Vagina (tissue), 2 donors: ENCODE measurements at places on chromosomes 11 and 22. TPM values are rescaled to one million over a fixed set of nuclear protein-coding genes. Genes with fewer than 3 reads are reported as not detected.
A peak's percentile ranks its signal among the peaks of the same experiment; 100 is the strongest.

- no peak for DNase-seq
- no peaks in the 10 kb centered on the region for H3K36me3 ChIP-seq
- peak overlapping the region; percentile 80 for H3K27ac ChIP-seq
- peaks cover 29% of the 10 kb centered on the region for H3K4me1 ChIP-seq
Measured at GRCh38 chr11:1557904-1558774, 13.9 kb downstream of the DUSP8 start.

- no peaks in the 10 kb centered on the region for H3K27me3 ChIP-seq
- H3K4me3 ChIP-seq = no peak overlapping the region
- DNase-seq = no peak
Measured at GRCh38 chr22:41816241-41816640, 15.8 kb downstream of the CCDC134 start.

- H3K27me3 ChIP-seq = no peaks in the 10 kb centered on the region
- no peak overlapping the region for H3K4me3 ChIP-seq
- no peaks in the 10 kb centered on the region for H3K36me3 ChIP-seq
Measured at GRCh38 chr22:21051831-21052400, 6.2 kb downstream of the LRRC74B start.

DNA sequence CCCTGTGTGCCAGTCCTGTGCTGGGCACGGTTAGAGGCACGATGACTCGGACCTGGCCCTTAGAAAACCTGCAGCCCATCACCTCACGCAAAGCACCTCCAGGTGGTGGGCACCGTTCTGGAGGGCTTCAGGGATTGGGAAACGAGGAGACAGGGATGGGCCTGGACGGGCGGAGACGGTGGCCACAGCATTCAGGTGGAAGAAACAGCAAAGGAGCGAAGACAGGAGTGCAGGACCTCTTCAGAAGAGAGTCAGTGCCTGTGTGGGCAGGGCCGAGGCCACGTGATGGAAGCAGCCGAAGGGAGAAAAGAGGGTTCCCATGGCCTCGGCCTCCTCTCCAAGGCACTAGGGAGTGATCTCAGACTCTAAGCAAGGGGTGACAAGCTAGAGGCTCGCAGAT, 8.1 kb upstream of the SLC22A12 start:
- H3K4me1 ChIP-seq = no peaks in the 10 kb centered on the region
- no peak overlapping the region for H3K4me3 ChIP-seq
- no peaks in the 10 kb centered on the region for H3K27me3 ChIP-seq
- no peak overlapping the region for H3K27ac ChIP-seq

DNA sequence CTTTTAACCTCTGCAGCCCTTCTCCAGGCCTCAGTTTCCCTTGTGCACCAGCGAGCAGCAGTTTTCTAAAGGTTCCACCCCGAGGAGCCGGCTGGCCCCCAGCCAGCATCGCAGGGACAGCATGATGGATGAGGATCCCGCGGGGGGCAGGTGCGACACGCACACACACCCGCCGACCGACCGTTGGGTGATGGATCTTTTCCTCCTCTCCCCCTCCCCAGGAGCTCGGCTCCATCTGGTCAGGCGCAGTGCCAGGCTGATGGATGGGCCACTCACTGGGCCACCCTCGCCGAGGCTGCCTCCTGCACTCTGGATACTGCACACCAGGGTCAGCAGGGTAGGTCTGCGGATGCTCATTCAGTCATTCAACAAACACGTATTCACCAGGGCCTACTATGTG, 12.8 kb upstream of the CABP7 start:
- no peak for DNase-seq
- H3K4me1 ChIP-seq = peaks cover 8% of the 10 kb centered on the region
- H3K27me3 ChIP-seq = no peaks in the 10 kb centered on the region
- no peak overlapping the region for H3K27ac ChIP-seq
- no peaks in the 10 kb centered on the region for H3K36me3 ChIP-seq
- no peak overlapping the region for H3K4me3 ChIP-seq

DNA sequence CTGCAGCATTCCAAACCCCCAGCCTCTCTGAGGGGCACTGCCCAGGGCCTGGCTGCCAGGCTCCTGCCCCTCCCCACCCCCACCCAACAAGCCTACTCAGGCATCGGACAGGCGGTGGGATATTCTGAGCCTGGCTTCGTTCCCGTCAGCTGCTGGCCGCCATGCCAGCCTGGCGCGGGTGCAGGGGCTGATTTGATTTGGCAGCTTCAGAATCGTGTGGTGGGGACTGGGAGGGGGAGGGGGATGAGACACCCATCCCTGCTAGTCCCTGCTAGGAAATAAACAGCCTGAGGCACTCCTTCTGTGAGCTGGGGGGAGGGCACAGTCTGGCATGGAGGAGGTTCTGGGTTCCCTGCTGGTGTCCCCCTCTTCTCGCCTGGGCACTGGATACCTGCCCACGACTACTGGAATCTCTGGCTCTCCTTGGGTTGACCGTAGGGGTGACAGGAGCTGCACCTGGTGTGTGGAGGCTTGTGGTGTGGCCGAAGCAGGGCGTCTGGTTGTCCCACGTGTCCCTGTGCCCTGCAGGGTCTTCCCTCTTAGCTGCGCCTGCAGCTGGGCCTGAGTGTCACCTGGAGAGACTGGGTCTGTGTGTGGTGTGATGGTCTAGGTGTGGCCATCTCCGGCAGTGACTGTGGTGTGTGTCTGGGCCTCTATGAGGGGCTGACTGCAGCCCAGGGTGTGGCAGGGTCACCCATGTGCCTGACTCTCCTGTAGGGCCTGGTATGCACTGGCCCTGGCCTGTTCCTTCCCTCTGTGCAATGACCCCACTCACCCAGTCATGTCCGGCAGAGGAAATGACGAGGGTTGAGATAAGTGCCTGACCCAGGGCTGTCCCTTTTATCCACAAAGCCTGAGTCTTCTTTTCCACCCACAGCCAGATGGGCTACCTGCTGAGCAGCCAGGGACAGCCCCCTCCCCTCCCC, 42.2 kb downstream of the PDE2A start:
- H3K27me3 ChIP-seq = no peaks in the 10 kb centered on the region
- H3K27ac ChIP-seq = peak overlapping the region; percentile 21
- H3K4me3 ChIP-seq = no peak overlapping the region
- peaks cover 10% of the 10 kb centered on the region for H3K4me1 ChIP-seq
- no peak for DNase-seq
- no peaks in the 10 kb centered on the region for H3K36me3 ChIP-seq

The OR5B12 gene
- total RNA-seq = not detected

- no peak for DNase-seq
- peaks cover 11% of the 10 kb centered on the region for H3K4me1 ChIP-seq
- H3K4me3 ChIP-seq = no peak overlapping the region
- H3K27ac ChIP-seq = no peak overlapping the region
- H3K36me3 ChIP-seq = no peaks in the 10 kb centered on the region
Measured at GRCh38 chr22:44646141-44646540, 55.9 kb upstream of the PRR5 start.

The CDHR5 gene
- total RNA-seq = not detected

- no peak overlapping the region for H3K4me3 ChIP-seq
- H3K4me1 ChIP-seq = no peaks in the 10 kb centered on the region
- DNase-seq = no peak
- no peaks in the 10 kb centered on the region for H3K27me3 ChIP-seq
- no peaks in the 10 kb centered on the region for H3K36me3 ChIP-seq
Measured at GRCh38 chr11:2579315-2580060, 120.3 kb downstream of the KCNQ1OT1 start.

- H3K27ac ChIP-seq = no peak overlapping the region
- no peaks in the 10 kb centered on the region for H3K4me1 ChIP-seq
- DNase-seq = no peak
- H3K36me3 ChIP-seq = no peaks in the 10 kb centered on the region
- H3K4me3 ChIP-seq = no peak overlapping the region
- H3K27me3 ChIP-seq = no peaks in the 10 kb centered on the region
Measured at GRCh38 chr11:70108250-70108649, 30.1 kb downstream of the ANO1 start.

The OR52E1 gene
- total RNA-seq = not detected

DNA sequence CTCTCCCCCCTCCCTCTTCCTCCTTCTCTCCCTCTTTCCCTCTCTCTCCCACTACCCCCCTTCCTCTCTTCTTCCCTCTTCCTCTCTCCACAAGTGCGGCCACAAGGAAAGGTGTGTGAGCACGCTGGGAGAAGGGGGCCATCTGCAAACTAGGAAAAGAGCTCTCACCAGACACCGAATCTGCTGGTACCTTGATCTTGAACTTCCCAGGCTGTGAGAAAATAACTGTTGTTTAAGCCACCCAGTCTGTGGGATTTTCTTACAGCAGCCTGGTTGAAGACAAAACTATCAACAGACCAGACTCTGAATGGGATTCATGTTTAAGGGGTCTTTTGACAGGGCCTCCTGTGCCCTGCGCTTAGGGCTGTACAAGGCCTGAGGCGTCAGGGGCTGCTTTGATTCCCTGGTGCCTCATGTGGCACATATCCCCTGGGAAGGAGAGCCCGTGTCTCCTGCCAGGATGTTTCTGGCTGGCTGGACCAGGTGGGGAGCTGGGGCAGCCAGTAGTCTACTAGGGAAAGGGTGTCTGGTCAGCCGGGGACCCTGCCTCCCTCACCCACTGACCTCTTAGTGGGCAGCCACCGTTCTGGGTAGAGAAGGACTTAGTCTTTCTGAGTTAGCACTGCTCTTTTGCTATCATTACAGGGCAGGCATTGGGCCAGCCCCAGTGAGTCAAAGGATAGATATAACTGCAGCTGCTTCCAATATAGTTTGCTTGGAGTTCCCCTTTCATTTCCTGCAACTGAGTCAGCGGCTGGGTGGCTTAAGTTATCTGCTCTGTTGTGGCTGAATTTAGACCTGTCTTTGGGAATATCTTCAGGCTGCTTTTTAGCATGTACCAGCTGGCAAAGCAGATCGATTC, 6.2 kb downstream of the PANX1 start:
- H3K4me3 ChIP-seq = peak overlapping the region; percentile 15
- H3K27me3 ChIP-seq = no peaks in the 10 kb centered on the region
- peak overlapping the region; percentile 76 for H3K27ac ChIP-seq
- peaks cover 68% of the 10 kb centered on the region for H3K4me1 ChIP-seq

DNA sequence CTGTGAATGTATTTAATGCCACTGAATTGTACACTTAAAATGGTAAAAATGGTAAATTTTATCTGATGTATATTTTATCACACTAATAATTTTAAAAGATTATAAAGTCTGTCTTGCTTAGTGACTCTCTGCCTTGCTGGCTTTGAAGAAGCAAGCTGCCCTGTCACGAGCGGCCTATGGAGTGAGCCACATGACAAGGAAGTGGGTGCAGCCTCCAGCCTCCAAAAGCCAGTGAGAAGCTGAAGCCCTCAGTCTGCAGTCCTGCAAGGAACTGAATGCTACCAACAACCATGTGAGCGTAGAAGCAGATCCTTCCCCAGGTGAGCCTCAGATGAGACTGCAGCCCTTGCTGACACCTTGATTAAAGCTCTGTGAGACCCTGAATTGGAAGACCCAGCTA, 20.0 kb downstream of the C11orf24 start:
- no peaks in the 10 kb centered on the region for H3K36me3 ChIP-seq
- H3K27ac ChIP-seq = no peak overlapping the region
- no peak for DNase-seq
- H3K27me3 ChIP-seq = no peaks in the 10 kb centered on the region

The IFTAP gene
- total RNA-seq = 13.0 TPM

The HDHD5 gene
- total RNA-seq = 30.0 TPM

GRCh38 chr11:2977113-2977512, 15.0 kb downstream of the NAP1L4 start:
- H3K4me3 ChIP-seq = no peak overlapping the region
- no peak for DNase-seq
- H3K27ac ChIP-seq = no peak overlapping the region
- H3K27me3 ChIP-seq = no peaks in the 10 kb centered on the region
- peaks cover 15% of the 10 kb centered on the region for H3K4me1 ChIP-seq
- peaks cover 4% of the 10 kb centered on the region for H3K36me3 ChIP-seq

The GP1BB gene
- 14.5 TPM for total RNA-seq

- H3K27me3 ChIP-seq = no peaks in the 10 kb centered on the region
- no peaks in the 10 kb centered on the region for H3K36me3 ChIP-seq
- no peaks in the 10 kb centered on the region for H3K4me1 ChIP-seq
- H3K27ac ChIP-seq = no peak overlapping the region
- H3K4me3 ChIP-seq = no peak overlapping the region
Measured at GRCh38 chr11:109936661-109937180, 156.5 kb upstream of the ZC3H12C start.

DNA sequence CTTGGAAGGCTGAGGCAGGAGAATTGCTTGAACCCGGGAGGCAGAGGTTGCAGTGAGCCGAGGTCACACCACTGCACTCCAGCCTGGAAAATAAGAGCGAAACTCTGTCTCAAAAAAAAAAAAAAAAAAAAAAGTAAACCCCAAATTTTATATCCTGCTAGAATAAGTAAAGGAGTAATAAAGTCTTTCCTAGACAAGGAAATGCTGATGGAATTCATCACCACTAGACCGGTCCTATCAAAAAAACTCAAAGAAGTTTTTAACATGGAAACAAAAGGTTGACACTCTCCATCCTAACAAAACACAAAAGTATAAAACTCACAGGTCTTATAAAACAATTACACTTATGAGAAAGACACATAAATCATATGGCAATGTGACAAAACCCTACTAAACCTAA, 213.9 kb downstream of the SBF2 start:
- no peaks in the 10 kb centered on the region for H3K27me3 ChIP-seq
- no peaks in the 10 kb centered on the region for H3K36me3 ChIP-seq
- DNase-seq = no peak
- no peaks in the 10 kb centered on the region for H3K4me1 ChIP-seq

DNA sequence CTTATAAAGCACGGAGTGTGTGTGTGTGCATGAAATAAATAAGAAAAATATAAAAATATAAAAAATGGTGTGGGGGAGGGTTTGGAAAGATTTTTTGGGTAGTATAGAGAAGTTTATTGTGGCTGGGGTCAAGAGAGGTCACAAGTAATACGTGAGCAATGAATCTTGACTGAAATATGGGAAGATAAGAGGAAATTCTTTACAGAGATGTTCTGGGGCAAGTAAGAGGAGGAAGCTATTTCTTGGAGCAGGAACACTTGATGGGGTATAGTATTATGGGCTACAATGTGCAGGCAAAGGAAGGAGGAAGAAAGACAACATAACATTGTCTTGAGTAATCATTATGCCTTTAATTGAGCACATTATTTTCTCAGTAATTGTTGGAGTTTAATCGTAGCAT, 2.1 kb downstream of the HBD start:
- H3K27ac ChIP-seq = no peak overlapping the region
- DNase-seq = no peak
- no peaks in the 10 kb centered on the region for H3K36me3 ChIP-seq
- no peaks in the 10 kb centered on the region for H3K27me3 ChIP-seq

DNA sequence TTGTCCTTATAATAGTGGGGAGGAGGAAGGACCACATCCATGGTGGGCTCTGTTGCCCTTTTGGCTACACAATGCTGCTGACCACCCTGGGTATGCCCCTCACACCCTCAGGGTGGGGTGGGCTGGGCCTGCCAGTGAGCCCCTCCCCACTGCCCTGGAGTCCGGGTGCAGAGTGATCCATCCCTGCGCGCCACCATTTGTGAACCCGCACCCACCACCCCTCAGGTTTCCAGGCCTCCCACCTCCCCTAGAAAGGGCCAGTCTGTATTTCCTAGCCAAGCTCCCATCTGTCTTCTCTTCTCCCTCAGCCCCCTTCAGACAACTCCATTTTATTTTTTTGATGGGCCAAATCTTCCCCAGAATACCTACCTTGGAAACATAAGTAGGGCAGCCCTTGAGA, 25.0 kb downstream of the MS4A10 start:
- no peaks in the 10 kb centered on the region for H3K4me1 ChIP-seq
- no peak overlapping the region for H3K27ac ChIP-seq
- no peak overlapping the region for H3K4me3 ChIP-seq
- no peaks in the 10 kb centered on the region for H3K27me3 ChIP-seq
- no peak for DNase-seq
- no peaks in the 10 kb centered on the region for H3K36me3 ChIP-seq

- DNase-seq = peak; percentile 96
- H3K27ac ChIP-seq = peak overlapping the region; percentile 14
- peaks cover 34% of the 10 kb centered on the region for H3K4me1 ChIP-seq
Measured at GRCh38 chr11:126403022-126403581, 47.6 kb downstream of the ST3GAL4 start.
